Activated T-helper 1 cell treated with anti-CD3 and anti-CD28 coated beads, Interleukin-2, amount 50 U/mL, for 16 hours (primary cell): ENCODE measurements at places on chromosomes 11 and 22.

GRCh38 chr11:28743061-28743550, 634.9 kb downstream of the METTL15 start:
- DNase-seq, result no peak

- DNase-seq, result no peak
Observed at GRCh38 chr22:37462983-37463382, 23.2 kb downstream of the MFNG start.

GRCh38 chr11:69371731-69372588, 78.0 kb downstream of the MYEOV start:
- DNase-seq, result no peak

DNA sequence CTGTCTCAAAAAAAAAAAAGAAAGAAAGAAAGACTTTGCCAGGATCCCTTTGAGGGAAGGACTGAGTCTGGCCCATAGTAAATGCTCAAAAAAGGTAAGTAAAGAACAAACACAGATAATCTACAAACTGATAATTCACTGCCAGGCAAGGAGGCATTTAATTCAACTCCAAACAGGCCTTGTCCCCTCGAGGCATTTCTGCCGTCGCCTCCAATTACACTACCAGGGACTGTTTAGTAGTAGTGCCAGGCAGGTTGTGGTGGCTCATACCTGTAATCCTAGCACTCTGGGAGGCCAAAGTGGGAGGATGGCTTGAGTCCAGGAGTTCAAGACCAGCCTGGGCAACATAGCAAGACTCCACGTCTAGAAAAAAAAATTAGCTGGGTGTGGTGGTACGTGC, 43.7 kb downstream of the PC start:
- DNase-seq, result no peak

DNA sequence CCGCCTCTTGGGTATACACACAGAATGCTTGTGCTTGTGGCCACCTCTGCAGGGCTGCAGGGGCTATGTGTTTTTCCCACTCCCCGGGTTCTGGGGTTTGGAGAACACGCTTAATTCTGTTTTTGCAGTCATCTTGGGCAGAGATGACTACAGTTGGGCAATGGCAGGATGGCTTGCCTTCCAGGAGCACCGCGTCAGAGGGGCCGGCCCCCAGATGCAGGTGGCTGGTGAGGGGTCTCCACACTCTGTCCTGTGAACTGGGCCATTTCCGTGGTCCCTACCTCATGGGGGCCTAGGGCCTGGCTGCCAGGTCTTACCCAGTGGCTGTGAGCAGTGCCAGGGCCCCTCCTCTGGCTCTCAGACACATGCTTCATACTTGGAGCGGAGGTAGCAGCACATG, 68.3 kb downstream of the CTTN start:
- no peak for DNase-seq

DNA sequence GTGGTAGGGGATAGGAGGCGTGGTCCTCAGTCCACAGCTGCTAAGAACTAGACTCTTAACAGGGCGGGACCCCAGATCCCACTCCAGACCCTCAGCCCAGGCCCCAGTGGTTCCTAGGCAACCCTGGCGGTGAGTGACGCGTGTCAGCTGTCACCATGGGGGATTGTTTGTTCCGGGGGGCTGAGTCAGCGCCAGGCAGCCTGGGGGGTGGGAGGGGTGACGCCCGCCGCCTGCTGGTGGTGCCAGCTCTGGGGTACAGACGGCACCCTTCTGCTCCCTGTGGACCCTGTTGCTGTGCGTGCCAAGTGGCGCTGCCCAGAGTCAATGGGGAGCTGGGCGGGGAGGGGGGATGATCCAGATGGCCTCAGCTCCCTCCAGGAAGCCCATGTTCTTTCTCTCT, 2.5 kb downstream of the CNIH2 start:
- no peak for DNase-seq

- no peak for DNase-seq
Observed at GRCh38 chr11:46333394-46333947, 13.8 kb upstream of the DGKZ start.

GRCh38 chr22:23777776-23778576, 5.3 kb downstream of the MMP11 start:
- DNase-seq, result no peak

GRCh38 chr11:77093987-77094840, 8.4 kb upstream of the OMP start:
- no peak for DNase-seq

DNA sequence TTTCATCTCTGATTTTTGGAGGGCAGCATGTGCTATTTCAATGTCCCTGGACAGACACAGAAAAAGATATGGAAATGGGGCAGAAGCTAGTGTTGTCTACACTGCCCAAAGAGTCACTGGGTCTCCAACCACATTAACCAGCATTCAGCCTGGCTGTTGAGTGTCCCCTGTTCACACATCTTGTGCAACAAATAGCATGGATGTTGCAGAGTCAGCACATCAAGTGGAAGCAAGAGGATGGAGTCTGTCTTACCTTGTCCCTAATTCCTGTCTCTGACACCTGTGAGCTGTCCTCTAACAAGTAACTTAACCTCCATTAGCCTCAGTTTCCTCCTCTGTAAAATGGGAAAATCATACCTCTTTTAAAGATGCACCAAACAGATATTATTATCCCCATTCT, 60.2 kb downstream of the RCN1 start:
- no peak for DNase-seq

DNA sequence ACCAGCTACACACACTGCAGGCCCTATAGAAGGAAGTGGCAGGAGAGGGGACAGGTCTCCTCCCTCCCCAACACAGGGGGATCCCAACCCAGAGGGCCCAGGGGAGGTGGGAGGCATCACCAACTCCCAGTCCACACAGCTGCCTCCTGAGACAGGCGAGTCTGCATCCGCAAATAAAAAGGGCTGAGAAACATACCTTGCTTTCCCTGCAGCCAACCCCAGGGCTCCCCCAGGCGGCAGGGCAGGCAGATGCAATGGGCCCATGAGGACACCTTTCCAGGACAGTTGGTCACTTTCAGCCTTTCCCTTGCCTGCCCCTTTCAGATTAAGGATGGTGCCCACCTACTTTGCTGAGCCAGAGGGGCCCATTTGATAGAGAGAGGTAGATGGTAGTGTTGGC, 180.0 kb downstream of the BRD1 start:
- no peak for DNase-seq

DNA sequence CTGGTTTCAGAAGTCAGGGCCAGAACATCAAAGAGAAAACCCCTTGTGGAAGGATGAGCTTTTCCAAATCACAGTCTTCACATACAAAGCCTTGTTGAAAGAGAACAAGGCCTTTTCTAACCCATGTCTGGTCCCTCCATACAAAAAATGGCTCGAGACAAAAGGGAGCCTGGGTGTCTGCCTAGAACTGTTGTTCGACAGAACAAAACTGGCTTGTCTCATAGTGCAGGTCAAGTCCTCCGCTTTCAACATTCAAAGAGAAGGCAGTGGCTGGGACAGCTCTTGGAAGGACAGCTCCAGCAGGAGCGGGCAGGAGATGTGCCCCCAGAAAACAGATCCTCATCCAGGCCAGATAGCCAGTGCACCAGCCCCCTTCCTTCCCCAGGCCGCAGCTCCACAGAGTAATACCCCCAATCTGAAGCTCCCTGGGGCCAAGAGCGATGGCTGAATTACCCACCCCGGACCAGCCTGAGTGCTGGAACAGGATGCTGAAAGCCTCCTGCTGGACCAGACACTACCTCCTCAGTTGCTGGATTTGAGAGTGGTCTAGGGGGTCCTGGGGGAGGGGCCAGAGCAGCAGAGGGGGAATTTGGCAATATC, 27.6 kb downstream of the USH1C start:
- no peak for DNase-seq

- DNase-seq, result no peak
Observed at GRCh38 chr11:45660729-45661438, 4.5 kb downstream of the CHST1 start.

GRCh38 chr11:134583397-134583990, 171.5 kb upstream of the B3GAT1 start:
- DNase-seq, result no peak

GRCh38 chr11:100403816-100404215, 283.3 kb upstream of the ARHGAP42 start:
- DNase-seq, result no peak

DNA sequence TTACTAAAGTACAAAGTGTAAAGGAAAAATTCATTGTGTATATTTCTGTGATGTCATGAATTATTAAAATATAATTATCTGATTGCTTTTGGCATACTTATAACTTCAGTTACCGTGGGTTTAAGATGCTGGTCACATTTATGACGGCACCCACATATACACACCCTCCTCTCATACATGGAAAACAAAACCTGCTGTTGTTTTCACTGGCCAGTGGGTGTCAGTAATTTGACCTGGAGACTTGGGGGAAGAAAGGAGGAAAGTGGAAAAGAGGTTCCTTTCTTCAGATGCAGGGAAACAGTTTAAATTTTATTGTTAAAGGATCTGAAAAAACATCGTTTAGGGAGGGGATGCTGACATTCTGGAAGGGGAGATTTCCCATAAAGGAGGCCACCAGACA, 742 bp upstream of the BBOX1 start:
- DNase-seq, result no peak
